Aorta (tissue), 5 donors: ENCODE measurements at places on chromosomes 13 and 19. TPM values are rescaled to one million over a fixed set of nuclear protein-coding genes. Genes with fewer than 3 reads are reported as not detected.

DNA sequence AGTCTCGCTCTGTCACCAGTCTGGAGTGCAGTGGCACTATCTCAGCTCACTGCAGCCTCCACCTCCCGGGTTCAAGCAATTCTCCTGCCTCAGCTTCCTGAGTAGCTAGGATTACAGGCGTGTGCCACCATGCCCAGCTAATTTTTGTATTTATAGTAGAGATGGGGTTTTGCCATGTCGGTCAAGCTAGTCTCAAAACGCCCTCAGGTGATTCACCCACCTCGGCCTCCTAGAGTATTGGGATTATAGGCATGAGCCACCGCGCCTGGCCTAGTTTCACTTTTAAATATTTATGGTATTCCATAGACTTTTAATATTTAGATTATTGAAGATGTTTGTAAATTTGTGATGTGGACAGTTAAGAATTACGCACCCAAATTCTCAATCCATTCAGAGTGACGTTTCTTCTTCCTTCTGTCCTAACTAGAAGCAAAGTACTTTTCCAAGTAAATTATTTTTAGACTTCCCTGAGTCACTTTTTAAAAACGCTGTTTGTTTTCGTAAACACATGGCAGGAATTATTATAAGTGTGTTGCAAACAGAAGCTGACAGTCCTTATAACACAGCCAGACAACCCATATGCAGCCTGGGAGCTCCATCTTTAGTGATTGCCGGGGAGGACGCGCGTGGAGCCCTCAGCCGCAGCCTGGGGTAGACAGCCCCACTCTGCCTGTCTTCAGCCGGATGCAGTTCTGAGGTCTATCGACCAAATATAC is 131.7 kb downstream of the ATP11A start:
- peaks cover 5% of the 10 kb centered on the region for H3K36me3 ChIP-seq
- no peak overlapping the region for H3K4me3 ChIP-seq
- DNase-seq, result no peak
- no peaks in the 10 kb centered on the region for H3K27me3 ChIP-seq

The APBA3 gene
- total RNA-seq, result 15.7 TPM

- H3K4me1 ChIP-seq, result no peaks in the 10 kb centered on the region
- H3K27ac ChIP-seq, result no peak overlapping the region
- no peak overlapping the region for H3K4me3 ChIP-seq
- DNase-seq, result no peak
- no peaks in the 10 kb centered on the region for H3K27me3 ChIP-seq
These were observed 55.3 kb downstream of the SUCLA2 start for GRCh38 chr13:47945738-47946137.

The ZNF682 gene
- total RNA-seq, result 4.2 TPM

DNA sequence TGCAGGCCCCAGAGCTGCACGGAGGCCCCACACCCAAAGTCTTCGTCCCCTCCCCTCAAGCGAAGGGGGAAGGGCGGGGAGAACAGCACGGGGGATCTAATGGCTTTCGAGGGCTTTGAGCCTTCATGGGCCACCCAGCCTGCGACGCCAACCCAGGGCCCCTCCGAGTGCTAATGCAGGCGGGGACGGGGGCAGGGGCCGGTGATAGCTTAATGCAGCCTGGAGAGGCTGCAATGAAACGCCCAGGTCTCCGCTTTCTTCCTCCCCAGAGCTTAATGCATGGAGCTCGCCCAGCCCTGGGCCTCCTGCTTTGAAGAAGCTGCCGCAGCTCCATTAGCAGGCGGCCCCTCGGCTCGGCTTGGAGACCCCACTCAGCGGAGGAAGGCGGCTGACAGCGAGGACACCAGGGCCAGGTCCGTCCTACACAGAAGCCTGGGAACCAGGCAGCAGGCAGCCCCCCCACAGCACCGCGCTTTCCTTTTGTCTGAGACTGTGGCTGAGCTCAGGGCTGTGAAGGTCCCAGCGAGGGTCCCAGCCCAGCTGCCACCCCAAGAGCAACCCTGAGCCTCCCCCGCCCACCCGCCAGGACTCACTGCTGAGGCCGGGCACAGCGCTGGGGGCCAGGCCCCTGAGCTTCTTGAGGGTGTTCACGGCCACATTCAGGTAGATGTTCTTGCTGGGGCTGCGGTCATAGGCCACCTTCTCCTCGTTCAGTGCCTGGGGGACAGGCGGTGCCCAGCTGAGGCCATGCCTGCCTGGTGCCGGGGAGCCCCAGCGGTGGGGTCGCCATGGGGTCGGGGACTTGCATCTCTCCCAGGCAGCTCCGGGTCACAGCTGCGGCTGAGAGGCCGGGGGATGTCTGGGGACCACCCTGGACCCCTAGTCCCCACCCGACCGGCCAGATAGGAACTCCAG is 7.5 kb upstream of the ATP8B3 start:
- H3K4me3 ChIP-seq, result no peak overlapping the region
- no peaks in the 10 kb centered on the region for H3K4me1 ChIP-seq
- no peak overlapping the region for H3K27ac ChIP-seq
- H3K36me3 ChIP-seq, result peaks cover 2% of the 10 kb centered on the region
- H3K27me3 ChIP-seq, result no peaks in the 10 kb centered on the region
- no peak for DNase-seq

The TEKTIP1 gene
- total RNA-seq, result 2.4 TPM

- no peaks in the 10 kb centered on the region for H3K36me3 ChIP-seq
- no peak overlapping the region for H3K27ac ChIP-seq
- no peaks in the 10 kb centered on the region for H3K4me1 ChIP-seq
- H3K4me3 ChIP-seq, result no peak overlapping the region
- H3K27me3 ChIP-seq, result no peaks in the 10 kb centered on the region
These were observed 24.1 kb downstream of the LGALS16 start for GRCh38 chr19:39679791-39680168.

- no peak overlapping the region for H3K4me3 ChIP-seq
- H3K27me3 ChIP-seq, result no peaks in the 10 kb centered on the region
- H3K4me1 ChIP-seq, result no peaks in the 10 kb centered on the region
- no peak overlapping the region for H3K27ac ChIP-seq
These were observed 11.9 kb downstream of the GRAMD1A start for GRCh38 chr19:35011737-35012682.

DNA sequence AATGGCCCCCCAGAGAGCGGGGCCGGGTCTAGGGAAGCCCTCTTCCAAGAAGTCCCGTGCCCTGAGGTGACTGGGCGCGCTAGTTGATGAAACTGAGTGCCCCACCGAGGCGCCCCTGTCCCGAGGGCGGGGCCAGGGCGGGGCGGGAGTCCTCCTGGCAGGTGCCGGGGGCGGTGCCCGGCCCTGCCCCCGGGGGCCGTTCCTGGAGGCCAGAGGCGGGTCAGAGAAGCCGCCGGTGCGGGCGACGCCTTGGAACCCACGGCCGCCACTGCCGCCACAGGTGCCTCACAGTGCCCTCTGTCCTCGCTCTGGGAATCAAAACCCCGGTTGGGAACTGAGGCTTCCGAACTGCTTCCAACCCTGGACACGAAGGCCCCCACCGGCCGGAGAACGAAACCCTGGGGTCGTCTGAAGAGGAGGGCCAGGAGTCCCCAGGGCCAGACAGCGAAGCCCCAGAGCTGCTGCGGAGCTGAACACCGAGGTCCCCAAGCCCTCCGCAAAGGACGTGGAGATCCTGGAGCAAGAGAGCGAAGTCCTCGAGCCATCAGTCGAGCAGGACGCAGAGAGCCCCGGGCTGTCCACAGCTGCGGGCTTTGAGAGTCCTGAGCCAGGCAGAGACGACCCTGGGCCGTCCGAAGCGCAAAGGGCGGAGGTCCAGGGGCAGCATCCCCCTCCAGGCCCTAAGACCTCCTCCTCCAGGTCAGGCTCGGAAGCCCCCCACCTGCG is at the start of gene MISP3:
Gene MISP3, plus strand, starts transcription at position 252 of the 726 bp plus-strand sequence. CDS start 524 bp downstream, outside the sequence.
- no peak within 1 kb of the TSS for H3K27ac ChIP-seq
- H3K36me3 ChIP-seq, result no peaks in the 10 kb centered on the region
- H3K4me1 ChIP-seq, result no peaks in the 10 kb centered on the region

The KL gene
- 2.4 TPM for total RNA-seq

- no peaks in the 10 kb centered on the region for H3K36me3 ChIP-seq
- H3K27ac ChIP-seq, result no peak overlapping the region
- H3K4me3 ChIP-seq, result no peak overlapping the region
- H3K27me3 ChIP-seq, result no peaks in the 10 kb centered on the region
- no peak for DNase-seq
These were observed 9.1 kb upstream of the SPACA7 start for GRCh38 chr13:112366907-112367646.

DNA sequence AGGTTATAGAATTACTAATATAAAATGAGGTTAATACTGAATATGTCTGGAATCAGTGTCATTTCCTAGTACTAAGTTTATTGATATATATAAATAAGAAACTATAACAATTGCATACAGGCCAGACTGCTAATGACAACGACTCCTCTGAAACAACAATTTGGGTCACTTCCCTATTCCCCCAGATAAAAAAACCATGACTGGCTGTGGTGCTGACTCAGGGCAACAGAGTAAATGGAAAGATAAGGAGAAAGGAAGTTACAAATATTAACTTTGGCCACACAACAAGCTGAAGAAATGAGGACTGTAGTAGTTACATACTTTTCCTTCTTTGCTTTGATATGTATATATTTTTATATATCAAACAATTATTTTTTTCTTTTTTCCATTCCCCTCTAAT is 263.7 kb upstream of the PCDH9 start:
- no peak overlapping the region for H3K4me3 ChIP-seq
- H3K36me3 ChIP-seq, result no peaks in the 10 kb centered on the region
- no peak for DNase-seq
- no peaks in the 10 kb centered on the region for H3K27me3 ChIP-seq
- no peak overlapping the region for H3K27ac ChIP-seq

GRCh38 chr13:27482983-27483382 is 32.6 kb upstream of the MTIF3 start:
- H3K4me3 ChIP-seq, result no peak overlapping the region
- no peak overlapping the region for H3K27ac ChIP-seq
- H3K4me1 ChIP-seq, result no peaks in the 10 kb centered on the region
- H3K27me3 ChIP-seq, result no peaks in the 10 kb centered on the region
- H3K36me3 ChIP-seq, result no peaks in the 10 kb centered on the region

The KLK14 gene
- 0.71 TPM for total RNA-seq

DNA sequence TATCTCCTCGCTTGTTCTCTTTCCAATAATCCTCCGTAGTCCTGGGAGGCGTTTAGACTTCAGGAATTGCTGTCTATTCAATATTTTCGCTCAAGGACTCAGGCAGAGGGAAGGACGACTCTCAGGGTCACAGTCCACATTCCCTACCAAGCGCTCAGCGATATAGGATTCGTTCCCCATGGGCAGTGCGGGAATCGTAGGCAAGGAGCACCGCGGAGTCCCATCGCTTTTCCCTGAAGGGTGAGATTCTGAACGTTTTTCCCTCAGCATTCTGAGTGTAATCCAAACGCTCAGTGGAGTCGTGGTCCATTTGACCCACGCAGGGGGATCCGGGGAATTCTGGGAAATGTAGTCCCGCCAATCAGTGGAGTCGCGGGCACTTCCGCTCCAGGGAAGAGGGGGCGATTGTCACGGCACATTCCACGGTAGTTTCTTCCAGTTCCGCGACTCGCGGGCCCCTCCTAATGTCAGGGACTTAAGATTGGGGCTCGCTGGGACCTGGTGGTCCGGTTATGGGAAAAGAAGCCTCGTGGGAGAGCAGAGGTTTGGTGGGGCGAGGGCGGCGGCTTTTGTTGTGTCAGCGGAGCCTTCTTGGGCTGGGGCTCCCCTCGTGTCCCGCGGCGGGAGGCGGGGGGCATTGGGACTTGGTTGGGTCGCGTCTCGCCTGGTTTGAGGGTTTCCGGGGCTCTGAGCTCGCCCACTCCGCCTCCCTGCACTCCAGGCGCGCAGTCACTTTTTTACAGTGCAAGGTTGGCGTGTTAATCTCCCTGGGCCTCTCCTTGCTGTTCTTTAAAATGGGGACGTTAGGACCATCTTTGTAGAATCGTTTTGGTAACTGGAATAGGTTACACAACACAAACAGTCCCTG is at the start of gene ZNF234:
Gene ZNF234, plus strand, starts transcription at position 364 of the 868 bp plus-strand sequence. CDS start 3,079 bp downstream, outside the sequence.
- H3K27me3 ChIP-seq, result no peaks in the 10 kb centered on the region
- peak within 1 kb of the TSS; percentile 67 for H3K4me3 ChIP-seq
- peak; percentile 93 for DNase-seq
- H3K36me3 ChIP-seq, result peaks cover 4% of the 10 kb centered on the region
- no peak within 1 kb of the TSS for H3K27ac ChIP-seq
- no peaks in the 10 kb centered on the region for H3K4me1 ChIP-seq

DNA sequence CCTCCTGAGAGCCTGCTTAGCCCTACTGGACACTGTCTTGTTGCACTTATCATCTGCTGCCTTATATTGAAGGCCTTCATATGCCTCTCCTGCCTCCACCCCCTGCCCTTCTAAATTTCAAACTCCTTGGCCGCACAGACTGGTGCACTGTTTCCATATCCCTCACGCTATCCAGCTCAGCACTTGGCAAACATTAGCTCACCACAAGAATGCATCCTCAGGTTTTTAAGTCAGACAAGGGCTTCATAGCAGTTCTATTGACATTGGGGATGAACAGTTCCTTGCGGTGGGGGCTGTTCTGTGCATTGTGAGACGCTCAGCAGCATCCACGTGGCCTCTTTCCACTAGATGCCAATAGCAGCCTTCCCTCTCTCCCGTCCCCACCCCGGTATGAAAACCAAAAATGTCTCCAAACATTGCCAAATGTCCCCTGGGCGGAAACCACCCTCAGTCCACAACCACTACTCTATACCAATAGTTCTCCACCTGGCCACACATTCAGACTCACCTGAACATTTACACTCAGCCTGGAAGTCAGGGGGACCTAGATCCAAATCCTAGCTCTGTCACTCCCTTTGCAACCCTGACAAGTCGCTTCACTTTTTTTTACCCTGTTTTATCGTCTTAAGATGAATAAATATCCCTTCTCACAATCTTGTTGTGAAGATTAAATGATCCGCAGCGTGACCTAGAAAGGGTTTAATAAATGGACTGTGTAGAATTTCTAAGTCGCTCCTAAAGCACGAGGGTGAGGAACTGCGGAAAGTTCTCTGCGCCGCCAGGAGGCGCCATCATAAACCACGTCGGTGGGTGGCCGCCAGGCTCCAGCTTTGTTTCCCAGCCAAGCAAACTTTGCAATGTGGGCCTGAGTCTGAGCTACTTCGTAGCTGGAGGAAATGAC is 3.6 kb upstream of the CEACAM3 start:
- no peaks in the 10 kb centered on the region for H3K36me3 ChIP-seq
- no peak overlapping the region for H3K4me3 ChIP-seq
- no peak overlapping the region for H3K27ac ChIP-seq
- DNase-seq, result peak; percentile 79
- no peaks in the 10 kb centered on the region for H3K4me1 ChIP-seq

The GIPR gene
- 0.45 TPM for total RNA-seq

The FAM83E gene
- 0.45 TPM for total RNA-seq

DNA sequence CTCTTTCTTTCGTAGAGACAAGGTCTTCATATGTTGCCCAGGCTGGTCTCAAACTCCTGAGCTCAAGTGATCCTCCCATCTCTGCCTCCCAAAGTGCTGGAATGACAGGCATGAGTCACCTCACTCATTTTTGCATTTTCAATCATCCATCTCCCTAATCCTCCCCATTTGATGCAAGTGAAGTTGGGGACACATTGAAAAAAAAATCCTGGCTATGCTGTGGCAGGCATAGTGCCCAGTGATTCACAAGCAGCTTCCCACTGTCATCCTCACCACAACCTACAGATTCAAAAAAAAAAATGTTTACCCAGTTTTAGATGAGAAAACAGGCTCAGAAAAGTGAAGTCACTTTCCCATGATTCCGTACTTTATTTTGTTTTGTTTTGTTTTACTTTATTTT is 44.7 kb upstream of the USP29 start:
- no peak overlapping the region for H3K27ac ChIP-seq
- no peak for DNase-seq
- H3K36me3 ChIP-seq, result no peaks in the 10 kb centered on the region
- H3K4me3 ChIP-seq, result no peak overlapping the region

- no peaks in the 10 kb centered on the region for H3K27me3 ChIP-seq
- H3K4me3 ChIP-seq, result no peak overlapping the region
- no peaks in the 10 kb centered on the region for H3K4me1 ChIP-seq
- H3K27ac ChIP-seq, result no peak overlapping the region
- H3K36me3 ChIP-seq, result no peaks in the 10 kb centered on the region
These were observed 691.0 kb upstream of the SGCG start for GRCh38 chr13:22489771-22490170.

GRCh38 chr13:75296641-75297040 is 185.3 kb downstream of the TBC1D4 start:
- H3K27me3 ChIP-seq, result no peaks in the 10 kb centered on the region
- no peaks in the 10 kb centered on the region for H3K4me1 ChIP-seq
- H3K4me3 ChIP-seq, result no peak overlapping the region
- DNase-seq, result no peak
- H3K36me3 ChIP-seq, result no peaks in the 10 kb centered on the region
